ENCODE measurements at places on chromosomes 7 and 10. TPM values are rescaled to one million over a fixed set of nuclear protein-coding genes. Genes with fewer than 3 reads are reported as not detected.

Gene BHLHA15
- 0.41 TPM for total RNA-seq

Gene HYAL4
- total RNA-seq, result not detected

Gene HUS1
- total RNA-seq, result 33.8 TPM

Gene STK31
- total RNA-seq, result not detected

Gene UFSP1
- 5.0 TPM for total RNA-seq

Gene COBL
- not detected for total RNA-seq

Gene SPDYE8
- not detected for total RNA-seq

Gene DIP2C
- total RNA-seq, result 2.6 TPM

Gene PPP1R3C
- total RNA-seq, result 0.21 TPM

Data from activated T-helper 2 cell treated with anti-CD3 and anti-CD28 coated beads, Interferon-gamma antibody, Interleukin-2, Interleukin-4, amounts not matched to agents 10 μg/mL and 5 μg/mL and 100 μg/mL, durations not matched to agents 14 hours and 24 hours and 36 hours (primary cell).